ENCODE measurements at places on chromosomes 3 and 15.

DNA sequence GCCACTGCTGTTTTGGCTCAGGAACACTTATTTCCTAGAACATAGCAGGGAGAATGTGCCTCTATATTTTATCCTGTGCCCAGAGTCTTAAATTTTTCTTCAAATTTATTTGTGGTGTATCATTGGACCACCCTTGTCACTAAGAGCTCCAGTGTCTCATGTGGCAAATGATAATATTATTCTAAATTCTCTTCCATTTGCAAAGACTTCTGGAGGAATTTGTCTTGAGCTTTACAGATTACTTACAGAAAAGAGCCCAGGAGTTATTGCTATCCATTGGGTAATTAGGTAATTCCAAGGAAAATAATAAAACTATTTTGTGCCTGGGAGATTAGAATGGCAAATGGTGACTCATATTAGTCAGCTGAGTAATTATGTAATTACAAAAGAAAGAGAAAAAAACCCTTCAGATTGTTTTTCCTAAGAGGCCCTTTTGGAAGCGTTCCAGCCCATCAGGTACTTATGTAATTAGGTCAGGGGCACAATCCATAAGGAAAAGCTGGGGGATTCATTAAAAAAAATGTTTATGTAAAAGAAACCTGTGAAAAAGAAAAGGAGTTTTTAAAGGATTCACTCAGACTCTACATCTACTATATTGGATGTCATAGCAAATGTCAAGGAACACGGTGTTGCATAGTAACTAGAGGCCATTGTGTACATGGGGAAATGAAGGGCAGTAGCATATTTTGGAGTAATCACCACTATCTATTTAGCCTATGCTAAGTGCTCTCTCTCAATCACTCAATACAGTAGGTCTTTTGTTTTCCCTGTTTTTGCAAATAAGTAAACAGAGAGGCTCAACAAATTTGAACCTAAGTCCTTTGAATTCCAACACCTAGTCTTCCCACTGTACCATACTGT lies 380.9 kb upstream of the RARB start:
- DNase-seq, result peak; percentile 15

DNA sequence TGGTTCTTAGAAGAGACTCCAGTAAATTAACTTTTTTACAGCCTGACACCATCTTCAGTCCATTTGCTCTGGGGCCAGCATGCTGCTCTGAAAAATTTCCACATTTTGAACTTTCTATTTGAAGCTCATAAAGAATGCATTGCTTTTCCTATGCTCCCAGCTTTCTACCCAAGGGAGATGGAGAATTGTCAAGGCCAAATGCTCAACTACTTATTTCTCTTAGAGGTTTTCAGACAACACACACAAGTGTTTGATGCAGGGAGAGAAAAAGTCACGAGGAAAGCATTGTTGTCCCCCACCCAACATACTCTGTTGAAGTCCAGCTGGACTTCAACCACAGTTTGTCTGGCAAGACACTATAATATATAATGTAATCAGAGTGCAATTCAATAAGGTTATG lies 100.3 kb upstream of the CADPS start:
- DNase-seq, result no peak

- peak; percentile 93 for DNase-seq
Measured at GRCh38 chr3:9399746-9400145, 2.3 kb downstream of the SETD5 start.

GRCh38 chr15:70892912-70893560 lies 410 bp downstream of the LRRC49 start:
- DNase-seq, result peak; percentile 71

DNA sequence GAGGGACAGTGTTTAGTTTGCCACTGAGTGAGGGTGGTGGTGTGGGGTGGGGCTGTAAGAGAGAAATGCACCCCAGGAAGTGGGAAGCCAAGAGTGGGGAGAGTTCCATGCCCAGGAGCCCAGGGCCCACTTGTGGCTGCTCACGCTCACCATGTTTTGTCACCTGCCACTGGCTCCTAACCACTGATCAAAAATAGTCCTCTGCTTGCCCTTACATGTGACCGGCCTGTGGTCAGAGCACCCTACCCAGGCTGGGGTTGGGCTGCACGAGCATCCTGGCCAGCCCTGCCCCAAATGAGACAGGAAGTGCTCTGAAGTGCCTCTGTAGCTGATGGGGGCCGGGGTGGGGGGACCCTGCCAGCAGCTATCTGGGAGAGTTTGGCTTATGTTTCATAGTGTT lies 216.3 kb downstream of the RPLP1 start:
- DNase-seq, result no peak
